GM18507 (cell line): ENCODE measurements at places on chromosomes 11 and 22.

DNA sequence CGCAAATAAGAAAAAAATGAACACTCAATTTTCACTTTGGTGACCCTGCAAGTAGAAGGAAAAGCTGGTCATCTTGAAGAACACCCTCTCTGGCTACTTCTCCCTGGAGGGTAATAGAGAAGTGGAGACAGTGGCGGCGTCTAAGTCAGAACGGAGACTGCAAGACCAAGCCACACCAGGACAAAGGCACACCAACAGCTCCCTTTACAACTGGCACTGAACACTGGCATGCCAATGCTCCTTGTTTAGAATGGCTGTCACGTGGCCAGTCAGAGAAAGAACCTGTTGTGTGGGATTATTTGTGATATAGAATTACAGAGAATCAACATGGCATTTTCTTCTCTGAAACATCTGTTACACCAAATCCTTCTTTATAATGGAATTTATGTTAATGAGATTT, 61.3 kb upstream of the YPEL1 start:
- DNase-seq: no peak

DNA sequence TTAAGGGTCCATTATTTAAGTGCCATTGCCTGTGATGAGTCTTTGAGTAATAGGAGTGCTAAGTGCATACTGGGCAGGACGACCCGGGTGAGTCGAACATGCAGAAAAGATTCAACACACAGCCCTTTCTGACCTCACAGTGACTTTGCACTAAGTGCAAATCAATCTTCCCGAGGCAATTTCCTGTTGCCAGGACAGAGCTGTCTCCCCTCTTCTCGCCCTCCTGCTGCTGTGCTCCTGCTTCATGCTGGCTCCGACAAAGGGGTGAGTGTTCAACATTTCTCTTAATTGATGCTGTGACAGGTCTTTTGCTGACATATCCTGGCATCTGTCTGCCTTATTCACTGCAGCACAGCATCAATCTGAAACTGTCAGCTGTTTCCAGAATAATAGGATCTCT, 42.0 kb downstream of the MCHR1 start:
- no peak for DNase-seq

DNA sequence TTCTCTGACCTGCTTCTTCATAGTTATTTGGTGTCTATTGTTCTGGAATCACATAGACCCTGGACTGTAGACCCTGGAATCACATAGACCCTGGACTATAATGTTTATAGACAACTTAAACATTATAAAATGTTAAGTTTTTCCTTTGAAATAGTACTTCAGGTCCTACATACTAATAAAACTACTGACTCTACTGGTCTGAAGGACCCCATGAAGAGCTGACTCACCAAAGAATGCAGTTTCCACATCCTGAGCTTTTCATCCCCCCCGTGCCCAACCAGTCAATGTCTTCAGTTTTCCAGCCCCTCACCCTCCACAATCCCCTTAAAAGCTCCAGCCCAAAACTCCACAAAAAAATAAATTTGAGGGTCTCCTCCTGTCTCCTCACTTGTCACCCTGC, 6.6 kb upstream of the PLEKHA7 start:
- DNase-seq: no peak

DNA sequence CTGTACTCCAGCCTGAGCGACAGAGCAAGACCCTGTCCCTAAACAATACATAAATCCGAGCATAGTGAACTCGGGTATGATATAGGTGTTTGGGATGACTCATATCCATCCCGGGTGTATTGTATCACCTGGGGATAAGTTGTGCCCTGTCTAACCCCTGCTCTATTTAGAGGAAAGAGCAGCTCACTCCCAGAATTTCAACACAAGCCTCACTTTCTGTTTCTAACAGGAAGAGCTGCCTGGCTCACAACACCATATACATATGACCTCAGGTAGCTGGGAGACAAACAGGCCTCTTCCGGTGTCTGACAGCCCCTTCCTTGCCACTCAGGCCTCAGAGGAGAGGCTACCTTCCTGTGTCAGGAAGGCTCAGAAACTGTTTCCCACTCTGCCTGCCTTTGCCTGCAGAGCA, 9.9 kb upstream of the MICALL1 start:
- DNase-seq: peak; percentile 58

DNA sequence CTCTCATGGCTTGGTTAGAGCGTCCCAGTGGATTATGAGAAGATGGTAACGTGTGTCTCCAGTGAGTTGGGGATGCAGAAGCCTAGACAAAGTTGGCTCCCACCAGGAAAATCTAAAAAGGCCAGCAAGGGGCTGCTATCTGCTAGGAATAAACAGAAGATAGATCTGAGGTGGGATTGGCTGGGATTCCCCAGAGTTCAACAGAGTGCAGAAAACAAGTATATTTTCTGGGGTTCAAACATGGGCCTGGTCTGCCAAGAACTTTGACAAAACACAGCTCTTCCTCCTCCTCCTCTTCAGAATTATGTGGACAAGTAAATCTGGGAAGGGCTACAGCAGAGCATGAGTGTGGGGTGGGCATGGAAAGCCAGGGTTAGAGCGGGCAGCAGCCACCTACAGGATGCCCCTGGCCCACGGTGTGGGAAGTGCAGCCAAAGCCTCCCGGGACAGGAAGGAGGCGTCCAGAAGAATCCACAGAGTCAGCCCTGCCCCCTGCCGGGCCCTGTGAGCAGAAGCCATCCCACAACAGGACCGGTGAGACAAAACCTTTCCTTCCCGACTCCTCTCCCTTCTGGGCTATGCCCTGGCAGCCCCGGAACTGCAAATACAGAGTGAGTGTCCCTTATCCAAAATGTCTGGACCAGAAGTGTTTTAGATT, 67.1 kb downstream of the CD82 start:
- DNase-seq: no peak

GRCh38 chr22:42353883-42354727, 78.1 kb downstream of the NFAM1 start:
- no peak for DNase-seq

DNA sequence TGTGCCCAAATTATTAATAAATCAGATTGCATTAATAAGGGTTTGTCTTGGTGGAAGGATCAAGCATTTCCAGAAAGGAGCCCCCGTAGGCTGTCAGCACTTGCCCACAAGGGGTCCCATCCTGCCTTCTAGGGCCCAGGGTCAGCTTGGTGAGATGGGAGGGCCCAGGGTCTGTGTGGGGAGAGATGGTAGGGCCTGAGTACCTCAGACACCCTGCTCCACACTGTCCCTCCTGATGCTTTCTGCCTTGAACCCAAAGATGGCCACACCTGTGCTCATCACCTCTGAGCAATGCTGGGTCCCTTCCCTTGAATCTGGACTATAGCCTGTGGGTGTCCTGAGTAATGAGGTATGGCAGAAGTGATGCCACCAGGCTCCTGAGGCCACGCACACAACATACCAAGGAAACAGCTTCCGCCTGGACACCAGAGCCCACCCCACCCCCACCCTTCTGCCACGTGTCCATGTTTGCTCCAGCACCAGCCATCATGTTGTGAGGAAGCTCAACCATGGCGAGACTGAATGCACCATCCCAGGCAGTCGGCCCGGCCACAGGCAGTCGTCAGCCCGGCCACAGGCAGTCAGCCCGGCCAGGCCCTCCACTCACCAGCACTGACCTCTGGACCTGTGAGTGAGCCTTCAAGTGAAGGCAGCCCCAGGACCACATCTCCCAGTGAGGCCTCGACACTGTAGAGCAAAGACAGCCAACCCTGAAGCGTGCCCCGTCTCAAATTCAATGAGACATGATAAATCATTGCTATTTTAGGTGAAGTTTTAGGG, 6.8 kb downstream of the BET1L start:
- DNase-seq: no peak

GRCh38 chr11:22192289-22192641, 620 bp upstream of the ANO5 start:
- DNase-seq: no peak

DNA sequence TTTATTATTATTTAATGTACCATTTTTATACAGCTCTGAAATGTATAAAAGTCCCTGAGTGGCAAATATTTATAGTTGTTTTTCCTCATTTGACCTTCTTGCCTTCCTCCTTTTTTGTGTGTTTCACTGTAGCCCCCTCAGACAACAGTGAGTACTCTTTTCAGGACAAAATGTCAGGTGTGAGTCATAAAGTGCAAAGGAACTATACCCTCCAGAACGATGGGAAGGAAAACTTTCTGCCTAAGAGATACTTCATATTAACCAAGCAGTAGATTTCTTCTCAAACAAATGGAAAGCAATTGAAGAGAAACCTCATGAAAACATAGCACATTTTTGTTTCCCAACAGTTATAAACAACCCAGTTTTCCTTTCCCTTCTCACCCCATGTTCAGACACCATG, 16.1 kb upstream of the MS4A7 start:
- DNase-seq: no peak

DNA sequence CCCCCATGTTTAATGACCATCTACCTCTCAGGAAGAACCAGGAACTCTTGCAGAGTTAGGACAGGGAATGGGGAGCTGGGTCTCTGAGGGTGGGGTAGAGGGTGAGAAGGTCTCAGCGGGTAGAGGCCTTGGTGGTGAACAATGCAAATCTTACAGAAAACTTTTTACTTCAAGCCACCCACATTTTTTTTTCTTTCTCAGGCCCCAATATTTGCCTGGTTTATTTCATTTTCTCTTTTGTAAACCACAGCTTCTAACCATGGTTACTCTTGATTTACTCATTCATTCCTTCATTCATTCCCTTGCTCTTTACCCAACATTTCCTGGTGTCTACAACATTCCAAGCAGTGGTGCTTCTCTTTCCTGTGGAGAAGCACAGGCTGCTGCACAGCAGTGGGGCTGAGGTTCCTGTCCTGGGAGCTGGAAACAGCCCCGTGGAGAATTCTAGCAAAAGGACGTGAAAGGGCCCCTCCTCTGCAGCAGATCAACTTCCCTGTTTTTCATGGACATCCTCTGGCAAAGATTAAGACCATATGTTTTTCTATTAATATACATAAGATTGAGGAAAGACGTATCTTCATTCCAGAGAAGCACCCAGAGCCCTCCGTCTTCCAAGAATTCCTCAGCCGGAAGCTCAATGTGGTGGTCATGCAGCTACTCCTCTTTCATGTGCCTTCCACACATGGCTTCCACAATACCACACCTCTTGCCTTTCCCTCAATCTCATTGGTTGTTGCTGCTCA, 224.4 kb upstream of the SESN3 start:
- DNase-seq: no peak

DNA sequence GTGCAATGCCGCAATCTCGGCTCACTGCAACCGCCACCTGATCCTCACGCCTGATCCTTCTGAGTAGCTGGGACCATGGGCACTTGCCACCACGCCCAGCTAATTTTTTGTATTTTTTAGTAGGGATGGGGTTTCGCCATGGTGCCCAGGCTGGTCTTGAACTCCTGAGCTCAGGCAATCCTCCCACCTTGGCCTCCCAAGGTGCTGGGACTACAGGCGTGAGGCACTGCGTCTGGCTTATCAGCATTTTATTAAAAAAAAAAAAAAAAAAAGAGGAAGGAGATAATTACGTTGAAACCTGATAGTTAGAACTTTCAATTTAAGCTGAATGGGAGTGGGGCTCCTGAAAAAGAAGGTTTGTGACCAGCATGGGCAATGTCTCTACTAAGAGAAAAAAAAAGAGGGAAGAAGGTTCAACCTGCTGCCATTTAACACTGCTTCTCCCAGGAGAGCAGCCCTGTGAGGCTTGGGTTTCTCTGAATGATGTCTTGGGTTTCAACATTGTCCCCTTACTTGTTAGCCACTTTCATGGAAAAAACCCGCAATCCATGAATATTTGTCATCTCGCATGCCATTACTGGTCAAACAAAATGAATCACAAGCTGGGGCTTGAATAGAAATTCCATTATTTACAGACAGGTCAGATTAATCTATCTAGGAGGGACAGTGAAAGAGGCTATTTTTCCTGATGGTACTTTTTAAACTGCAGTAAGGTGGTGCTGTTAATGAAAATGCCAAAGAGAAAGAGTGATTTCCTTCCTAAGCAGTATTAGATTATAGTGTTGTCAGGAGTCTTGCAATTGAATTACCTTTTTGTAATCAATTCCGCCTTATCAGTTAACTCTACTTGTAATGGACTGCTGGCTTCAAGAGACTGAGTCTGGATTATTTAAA, 72.5 kb downstream of the PACS1 start:
- DNase-seq: no peak

DNA sequence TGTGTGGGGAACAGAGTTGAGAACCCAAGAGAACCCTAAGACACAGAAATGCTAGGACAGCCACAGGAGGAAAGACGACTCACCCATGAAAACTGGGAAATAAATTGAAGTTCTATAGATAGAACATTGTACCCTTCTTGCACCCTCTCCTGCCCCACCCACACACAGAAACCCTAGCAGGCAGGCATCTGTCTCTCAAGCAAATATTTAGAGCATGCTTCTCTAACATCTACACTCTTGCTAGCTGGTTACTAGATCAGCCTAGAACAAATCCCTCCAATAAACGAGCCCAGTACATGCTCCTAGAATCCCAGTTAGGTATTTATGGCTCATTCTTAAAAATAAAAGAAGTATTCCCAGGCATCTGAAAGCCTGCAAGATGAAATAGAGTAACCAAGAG, 32.1 kb upstream of the CLPB start:
- no peak for DNase-seq

DNA sequence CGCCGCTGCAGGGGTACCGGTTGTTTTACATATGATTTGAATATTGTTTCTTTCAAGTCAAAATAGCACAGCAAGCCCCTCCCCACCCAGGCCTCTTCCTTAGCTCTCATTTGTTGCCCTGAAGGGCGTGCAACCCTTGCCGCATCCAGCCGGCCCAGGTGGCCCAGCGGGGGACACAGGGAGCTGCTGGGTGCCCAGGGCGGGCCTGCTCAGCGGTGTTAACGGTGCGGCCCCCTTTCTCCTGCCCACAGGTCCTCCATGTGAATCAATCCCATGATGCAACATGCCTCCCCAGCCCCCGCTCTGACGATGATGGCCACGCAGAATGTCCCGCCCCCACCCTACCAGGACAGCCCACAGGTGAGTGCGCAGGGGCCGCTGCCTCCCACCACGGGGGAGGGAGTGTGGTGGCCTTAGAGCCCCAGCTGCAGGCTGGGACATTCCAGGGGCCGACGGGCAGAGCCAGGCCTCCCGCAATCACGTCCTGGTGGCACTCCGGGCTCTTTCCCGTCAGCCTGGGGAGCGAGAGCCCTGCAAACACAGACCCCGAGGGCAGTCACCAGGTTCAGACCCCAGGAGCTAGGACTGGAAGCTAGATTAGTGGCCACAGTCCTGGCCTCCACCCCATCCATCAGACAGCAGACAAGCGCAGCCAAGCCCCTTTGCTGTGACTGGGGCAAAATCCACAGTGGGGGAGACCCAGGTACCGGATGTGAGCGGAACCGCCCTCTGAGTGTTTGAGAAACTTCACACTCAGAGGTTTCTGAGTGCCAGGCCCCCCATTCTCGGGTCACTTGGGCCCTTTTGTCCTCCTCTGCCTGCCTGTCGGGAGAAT, 144.8 kb downstream of the FEZ1 start:
- DNase-seq: no peak

DNA sequence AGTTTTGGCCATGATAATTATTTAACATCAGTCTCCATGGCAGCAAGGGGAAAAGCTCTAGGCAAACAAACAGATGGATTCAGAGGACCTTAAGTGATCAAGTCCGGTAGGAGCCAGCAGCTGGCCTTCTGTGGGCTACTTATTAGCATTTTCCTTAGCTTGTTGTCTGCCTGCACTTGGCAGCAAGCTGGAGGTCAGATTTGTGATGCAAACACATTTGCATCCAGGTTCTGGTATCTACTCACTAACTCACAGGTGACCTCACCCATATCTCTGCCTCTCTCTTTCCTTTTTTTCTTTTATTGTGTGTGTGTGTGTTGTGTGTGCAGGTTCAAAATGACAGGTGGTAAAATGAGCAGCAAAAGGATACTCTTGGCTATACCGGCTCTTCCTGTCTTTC, 32.3 kb downstream of the ARHGAP42 start:
- no peak for DNase-seq
